ENCODE measurements at places on chromosomes 6 and 20.

DNA sequence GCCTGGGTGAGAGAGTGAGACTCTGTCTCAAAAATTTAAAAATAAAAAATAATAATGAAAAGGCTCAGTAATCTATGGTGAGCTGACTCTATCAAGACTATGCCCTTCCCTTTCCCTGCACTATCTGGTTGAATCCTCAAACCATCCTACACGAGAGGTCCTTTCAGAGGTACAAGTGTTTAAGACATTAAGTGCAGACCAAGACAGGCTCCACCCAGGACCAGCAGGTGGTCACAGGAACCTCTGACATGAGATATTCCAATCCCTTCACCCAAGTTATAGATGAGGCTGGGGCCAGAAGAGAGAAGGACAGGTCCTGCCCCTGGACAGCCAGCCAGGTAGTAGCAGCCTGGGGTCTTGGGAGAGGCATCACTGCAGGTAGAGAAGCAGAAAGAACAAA is 182.6 kb downstream of the NFATC2 start:
- DNase-seq, result no peak

DNA sequence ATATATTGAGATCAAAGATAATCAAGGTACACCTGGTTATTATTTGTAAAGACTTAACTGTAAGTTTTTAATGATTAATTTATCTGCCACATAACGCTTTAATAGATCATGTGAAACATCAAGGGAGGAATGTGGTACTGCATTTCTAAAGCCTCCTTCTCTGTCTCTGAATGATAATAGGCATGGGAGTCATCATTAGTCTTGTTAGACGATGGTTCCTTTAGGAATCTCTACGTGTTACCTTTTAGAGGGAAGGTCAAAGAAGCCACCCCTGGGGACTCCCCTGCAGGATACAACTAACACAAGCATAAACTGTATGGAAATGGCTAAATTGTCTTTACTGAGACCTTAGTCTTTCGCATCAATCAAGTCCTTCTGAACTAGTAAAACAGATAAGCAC is 173.6 kb upstream of the MCHR2 start:
- no peak for DNase-seq

DNA sequence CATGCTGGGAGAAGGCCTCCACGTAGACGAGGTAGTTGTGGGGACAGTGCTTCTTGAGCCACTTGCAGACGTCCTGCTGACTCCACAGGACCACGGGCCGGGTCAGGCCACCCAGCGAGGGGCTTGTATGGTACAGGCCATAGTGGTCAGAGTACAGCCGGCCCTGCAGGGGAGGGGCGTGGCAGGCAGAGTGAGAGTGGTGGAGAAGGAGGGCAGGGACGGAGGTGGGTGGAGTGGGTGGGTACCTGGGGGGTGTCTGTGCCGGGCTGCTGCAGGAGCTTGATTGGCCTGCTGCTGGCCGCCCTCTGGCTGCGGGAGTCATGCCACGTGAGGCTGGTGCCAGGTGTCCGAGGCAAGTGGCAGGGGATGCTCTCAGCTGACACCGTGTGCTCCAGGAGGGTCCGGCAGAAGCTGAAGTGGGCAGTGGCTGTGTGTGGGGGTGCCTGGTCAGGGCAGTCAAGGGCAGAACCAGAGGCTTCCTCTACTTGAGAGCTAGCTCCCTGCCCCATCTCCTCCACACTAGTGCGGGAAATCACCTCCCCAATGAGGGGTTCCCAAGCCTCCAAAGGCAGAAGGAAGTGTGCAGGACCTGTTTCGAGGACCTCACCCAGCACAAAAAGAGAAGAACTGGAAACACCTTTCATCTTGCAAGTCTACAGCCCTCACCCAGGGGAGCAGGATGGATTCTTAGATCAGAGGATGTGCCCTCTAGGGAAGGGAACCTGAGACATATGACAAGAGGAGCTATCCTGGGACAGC is 2.3 kb downstream of the SAMD10 start:
- peak; percentile 32 for DNase-seq

DNA sequence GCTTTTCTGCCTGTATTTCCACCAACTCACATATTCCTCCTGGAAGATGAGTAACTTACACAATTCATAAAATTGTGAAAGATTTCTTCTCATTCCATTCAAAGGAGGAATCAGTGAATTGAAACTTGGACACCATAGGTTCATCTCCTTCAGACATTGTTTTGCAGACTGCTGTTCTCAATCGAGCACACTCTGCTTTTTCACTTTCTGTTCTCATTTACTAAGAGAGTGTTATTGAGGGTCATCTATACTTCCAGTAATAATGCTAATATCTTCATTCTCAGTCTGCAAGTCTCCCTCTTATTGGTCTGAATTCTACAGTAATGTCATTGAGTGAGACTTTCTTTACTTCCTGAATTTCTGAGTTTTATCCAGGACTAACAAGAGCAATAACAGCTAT is 67.5 kb upstream of the FUT9 start:
- DNase-seq, result no peak

GRCh38 chr20:57795977-57796560 is 86.3 kb upstream of the PMEPA1 start:
- no peak for DNase-seq

GRCh38 chr6:160004018-160004417 is 35.1 kb downstream of the IGF2R start:
- no peak for DNase-seq

DNA sequence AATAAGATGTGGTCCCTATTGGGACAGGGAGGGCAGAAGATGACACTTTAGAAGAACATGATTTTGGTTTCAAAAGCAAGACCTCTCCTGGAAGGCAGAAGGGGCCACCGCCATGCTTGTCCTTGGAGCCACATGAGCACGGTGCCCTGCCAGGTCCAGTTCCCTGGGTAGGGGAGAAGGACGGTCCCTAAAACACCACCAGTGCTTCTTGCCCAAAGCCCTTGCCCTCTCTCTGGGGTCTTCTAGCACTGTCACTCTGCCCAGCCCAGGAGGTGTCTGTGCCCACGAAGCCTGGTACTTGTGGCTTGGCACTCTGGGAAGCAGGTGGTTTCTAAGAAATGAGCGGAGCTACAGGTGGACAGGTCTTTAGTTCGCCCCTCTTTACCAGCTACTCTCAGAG is 46.0 kb downstream of the PLCG1 start:
- DNase-seq, result no peak

DNA sequence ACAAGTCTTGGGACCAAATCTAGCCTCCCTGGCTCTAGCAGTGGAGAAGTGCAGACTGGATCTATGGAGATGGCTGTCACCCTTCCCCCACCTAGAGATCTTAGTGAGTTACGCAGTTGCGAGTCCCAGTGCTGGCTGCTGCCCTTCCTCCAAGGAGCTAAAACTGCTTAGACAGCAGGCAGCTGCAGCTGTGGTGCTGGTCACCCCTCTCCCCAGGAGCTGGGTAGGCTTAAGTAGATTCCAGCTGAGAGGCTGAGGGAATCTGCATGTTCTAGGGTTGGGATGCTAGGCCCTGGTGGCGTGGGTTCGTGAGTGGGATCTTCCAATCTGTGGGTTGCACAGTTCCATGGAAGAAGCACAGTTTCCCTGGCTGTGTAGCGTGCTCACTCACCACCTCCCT is 120.2 kb downstream of the SLC35B3 start:
- no peak for DNase-seq

- DNase-seq, result no peak
Observed at GRCh38 chr6:150299873-150300485, 68.8 kb upstream of the IYD start.

DNA sequence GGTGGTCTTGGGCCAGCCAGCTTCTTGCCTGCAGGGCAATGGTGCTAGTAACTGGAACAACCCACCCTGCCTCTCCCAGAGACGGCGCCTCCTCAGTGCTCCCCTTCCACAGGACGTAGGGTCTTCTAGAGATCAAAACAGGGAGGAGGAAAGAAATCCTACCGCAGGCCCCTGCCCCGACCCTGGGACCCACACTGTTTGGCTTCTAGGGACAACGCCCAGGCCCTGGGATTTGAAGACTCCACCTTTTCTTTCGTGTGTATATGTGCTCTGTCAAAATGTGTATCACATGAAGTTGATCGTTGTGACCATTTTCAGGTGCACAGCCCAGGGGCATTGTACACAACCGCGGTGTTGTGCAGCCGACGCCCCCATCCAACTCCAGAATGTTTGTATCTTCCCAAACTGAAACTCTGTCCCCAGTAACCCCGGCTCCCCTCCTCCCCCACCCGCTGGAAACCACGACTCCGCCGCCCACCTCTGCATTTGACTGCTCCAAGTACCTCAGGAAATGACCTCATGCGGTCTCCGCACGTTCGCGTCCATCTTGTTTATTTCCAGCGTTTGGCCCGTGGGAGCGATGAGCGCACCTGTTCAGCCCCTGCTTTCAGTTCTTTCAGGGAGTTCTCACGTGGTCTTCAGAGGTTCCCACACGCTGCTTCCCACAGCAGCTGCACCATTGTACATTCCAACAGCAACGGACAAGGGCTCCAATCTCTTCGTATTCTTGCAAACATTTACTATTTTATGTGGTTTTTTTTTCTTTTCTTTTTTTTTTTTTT is 3.4 kb upstream of the BHLHE23 start:
- peak; percentile 59 for DNase-seq

GRCh38 chr6:66628917-66629316 is 921.9 kb upstream of the EYS start:
- no peak for DNase-seq

Data from CD4-positive, alpha-beta T cell (primary cell).